CD8-positive, alpha-beta memory T cell (primary cell): ENCODE measurements at places on chromosomes 1 and 21. TPM values are rescaled to one million over a fixed set of nuclear protein-coding genes. Genes with fewer than 3 reads are reported as not detected.

DNA sequence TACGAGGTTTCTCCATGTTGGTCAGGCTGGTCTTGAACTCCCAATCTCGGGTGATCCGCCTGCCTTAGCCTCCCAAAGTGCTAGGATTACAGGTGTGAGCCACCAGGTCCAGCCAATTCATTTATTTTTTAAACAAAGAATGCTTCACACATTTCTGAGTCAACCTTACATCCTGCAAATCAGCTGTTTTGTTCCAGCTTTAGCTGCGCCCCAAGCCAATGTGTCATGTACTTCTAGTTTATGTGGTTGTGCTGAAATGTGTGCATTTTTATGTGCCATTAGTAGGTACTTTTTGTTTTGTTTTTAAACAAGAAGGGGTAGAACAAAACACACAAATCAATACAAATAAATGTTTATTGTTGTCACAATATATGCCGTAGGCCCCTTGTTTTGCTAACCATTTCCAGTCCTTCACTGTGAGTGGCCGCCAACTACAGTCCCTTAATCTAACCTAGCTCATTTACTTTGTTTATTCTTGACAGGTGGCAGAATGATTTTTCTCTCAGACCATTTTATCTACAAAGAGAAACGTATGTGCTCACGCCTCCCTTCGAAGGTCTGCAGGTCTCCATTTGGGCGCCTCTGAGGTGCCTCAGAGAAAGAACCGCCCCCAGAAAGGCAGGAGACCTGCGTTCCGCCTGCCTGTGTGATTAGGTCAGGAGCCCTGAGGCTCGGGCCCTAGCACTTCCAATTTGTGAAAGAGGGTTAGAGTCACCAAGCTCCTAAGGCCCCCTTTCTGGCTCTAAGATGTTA, 2.8 kb upstream of the CASQ2 start:
- no peak overlapping the region for H3K27ac ChIP-seq
- H3K36me3 ChIP-seq, result no peaks in the 10 kb centered on the region
- DNase-seq, result no peak
- H3K4me3 ChIP-seq, result no peak overlapping the region

Gene RAB3B
- total RNA-seq, result 0.13 TPM

DNA sequence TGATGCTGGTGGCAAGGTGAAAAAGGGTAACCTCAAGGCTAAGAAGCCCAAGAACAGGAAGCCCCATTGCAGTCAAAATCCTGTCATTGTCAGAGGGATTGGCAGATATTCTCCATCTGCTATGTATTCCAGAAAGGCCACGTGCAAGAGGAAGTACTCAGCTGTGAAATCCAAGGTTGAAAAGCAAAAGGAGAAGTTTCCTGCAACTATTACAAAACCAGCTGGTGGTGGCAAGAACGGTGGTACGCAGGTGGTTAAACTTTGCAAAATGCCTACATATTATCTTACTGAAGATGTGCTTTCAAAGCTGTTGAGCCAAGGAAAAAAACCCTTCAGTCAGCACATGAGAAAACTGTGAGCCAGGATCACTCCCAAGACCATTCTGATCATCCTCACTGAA, 13.7 kb upstream of the VPS45 start:
- H3K36me3 ChIP-seq, result no peaks in the 10 kb centered on the region
- no peaks in the 10 kb centered on the region for H3K27me3 ChIP-seq
- no peaks in the 10 kb centered on the region for H3K4me1 ChIP-seq

DNA sequence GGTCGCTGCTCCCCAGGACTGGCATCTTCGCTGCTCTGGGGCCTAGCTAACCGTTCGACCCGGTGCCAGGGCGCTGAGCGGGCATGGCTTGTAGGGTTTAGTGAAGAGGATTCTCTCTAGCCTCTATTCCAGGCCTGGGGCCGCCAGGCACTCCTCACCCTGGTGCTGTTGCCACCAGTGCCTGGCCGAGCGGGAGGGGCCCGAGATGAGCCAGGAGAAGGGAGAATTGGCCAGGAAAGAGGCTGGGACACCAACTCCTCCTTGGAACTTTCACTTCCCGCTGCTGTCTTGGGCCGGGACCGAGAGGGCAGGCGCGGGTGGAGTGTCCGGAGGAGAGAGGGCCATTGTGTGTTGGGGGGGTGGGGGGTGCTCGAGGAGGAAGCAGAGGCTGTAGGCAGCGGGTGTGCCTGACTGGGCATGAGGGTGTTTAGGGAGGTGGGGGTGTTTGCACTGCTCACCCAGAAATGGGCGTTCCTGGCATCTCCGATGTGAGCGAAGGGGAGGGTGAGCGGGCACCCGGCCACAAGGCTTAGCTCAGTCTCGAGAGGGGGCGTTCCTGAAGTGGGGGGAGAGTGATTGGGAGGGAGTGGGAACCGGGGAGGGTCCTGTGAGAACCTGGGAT, 772 bp downstream of the ADAM15 start:
- DNase-seq, result peak; percentile 21
- H3K27ac ChIP-seq, result peak overlapping the region; percentile 38
- H3K4me1 ChIP-seq, result peaks cover 21% of the 10 kb centered on the region
- H3K36me3 ChIP-seq, result no peaks in the 10 kb centered on the region
- peak overlapping the region; percentile 67 for H3K4me3 ChIP-seq

Gene LCE2B
- not detected for total RNA-seq

- H3K36me3 ChIP-seq, result no peaks in the 10 kb centered on the region
- no peaks in the 10 kb centered on the region for H3K4me1 ChIP-seq
- H3K27me3 ChIP-seq, result no peaks in the 10 kb centered on the region
- no peak overlapping the region for H3K4me3 ChIP-seq
Observed at GRCh38 chr1:214454569-214455396, 96.6 kb downstream of the PTPN14 start.

GRCh38 chr1:228089519-228090380, 7.2 kb downstream of the ARF1 start:
- H3K27ac ChIP-seq, result no peak overlapping the region
- H3K4me3 ChIP-seq, result peak overlapping the region; percentile 30
- DNase-seq, result no peak
- H3K36me3 ChIP-seq, result peaks cover 19% of the 10 kb centered on the region
- H3K4me1 ChIP-seq, result peaks cover 79% of the 10 kb centered on the region
- no peaks in the 10 kb centered on the region for H3K27me3 ChIP-seq

Gene HCN3
- 3.2 TPM for total RNA-seq

Gene OR6Y1
- not detected for total RNA-seq

DNA sequence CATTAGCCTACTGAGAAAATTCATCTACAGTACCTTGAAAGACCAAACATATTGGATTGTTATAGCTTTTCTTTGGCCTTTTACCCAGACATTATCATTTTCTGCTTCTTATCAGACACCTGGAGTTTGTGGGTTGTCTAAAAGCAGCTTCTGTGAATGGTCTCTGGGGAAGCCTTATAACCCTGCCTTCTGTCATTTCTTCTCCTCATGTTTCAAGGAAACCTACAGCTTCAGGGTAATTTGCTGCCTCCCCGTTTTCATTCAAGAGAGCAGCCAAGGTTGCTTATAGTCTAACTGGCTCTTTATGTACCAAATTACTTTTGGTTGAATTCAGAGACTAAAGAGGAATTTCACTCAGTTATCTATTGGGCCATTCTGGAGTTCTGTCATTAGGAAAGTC, 288.3 kb upstream of the SGIP1 start:
- no peak overlapping the region for H3K27ac ChIP-seq
- no peaks in the 10 kb centered on the region for H3K36me3 ChIP-seq
- H3K27me3 ChIP-seq, result no peaks in the 10 kb centered on the region
- peaks cover 26% of the 10 kb centered on the region for H3K4me1 ChIP-seq

Gene FYB2
- not detected for total RNA-seq

DNA sequence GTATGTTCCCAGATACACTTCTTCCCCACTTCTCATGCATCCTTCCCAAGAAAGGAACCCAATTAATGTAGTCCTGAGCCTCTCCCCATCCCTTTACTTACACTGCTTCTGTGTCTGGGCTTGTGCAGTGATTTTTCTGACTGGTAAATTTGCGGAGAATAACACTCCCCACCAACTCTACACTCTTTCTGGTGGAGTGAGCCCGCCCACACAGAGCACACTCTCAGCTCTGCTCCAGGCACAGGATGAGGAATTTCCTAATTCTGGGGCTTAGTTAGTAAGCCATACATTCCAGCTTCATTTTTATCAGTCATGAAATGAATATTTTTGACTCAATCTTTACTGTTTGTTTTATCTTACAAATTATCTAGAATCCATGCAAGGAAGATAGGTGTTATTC, 38.6 kb downstream of the FMO4 start:
- no peak overlapping the region for H3K27ac ChIP-seq
- H3K27me3 ChIP-seq, result no peaks in the 10 kb centered on the region
- DNase-seq, result no peak
- no peaks in the 10 kb centered on the region for H3K4me1 ChIP-seq
- no peak overlapping the region for H3K4me3 ChIP-seq
- no peaks in the 10 kb centered on the region for H3K36me3 ChIP-seq
